Activated CD4-positive, CD25-positive, alpha-beta regulatory T cell treated with anti-CD3 and anti-CD28 coated beads, Interleukin-2, amount 50 U/mL, for 72 hours (primary cell): ENCODE measurements at places on chromosomes 16 and 17.

DNA sequence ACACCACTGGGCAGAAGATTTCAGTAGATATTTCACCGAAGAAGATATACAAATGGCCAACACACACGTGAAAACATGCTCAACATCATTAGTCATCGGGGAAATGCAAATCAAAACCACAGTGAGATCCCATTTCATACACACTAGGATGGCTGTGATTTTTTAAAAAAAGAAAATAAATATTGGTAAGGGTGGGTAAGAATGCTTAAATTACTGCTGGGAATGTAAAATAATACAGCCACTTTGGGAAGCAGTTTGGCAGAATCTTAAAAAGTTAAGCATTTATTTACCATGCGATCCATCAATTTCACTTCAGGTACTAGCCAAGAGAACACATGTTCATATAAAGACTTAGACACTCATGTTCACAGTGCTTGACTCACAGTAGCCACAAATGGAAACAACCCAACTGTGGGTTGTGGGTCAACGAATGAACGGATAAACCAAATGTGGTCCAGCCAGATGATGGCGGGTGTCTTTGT is 6.5 kb upstream of the C16orf74 start:
- no peak for DNase-seq

- no peak for DNase-seq
These were observed 1.8 kb downstream of the UBE2I start for GRCh38 chr16:1311212-1311737.

DNA sequence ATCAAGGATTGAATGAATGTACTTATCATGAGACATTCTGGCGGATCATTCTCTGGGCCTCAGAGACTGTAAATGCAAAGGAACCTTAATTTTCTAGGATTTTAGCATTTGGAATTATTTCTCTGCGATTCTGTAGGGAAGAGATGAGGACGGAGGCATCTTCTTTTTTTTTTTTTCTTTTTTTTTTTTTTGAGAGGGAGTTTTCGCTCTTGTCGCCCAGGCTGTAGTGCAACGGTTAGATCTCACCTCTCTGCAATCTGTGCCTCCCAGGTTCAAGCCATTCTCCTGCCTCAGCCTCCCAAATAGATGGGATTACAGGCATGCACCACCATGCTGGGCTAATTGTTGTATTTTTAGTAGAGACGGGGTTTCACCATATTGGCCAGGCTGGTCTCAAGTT is 2.1 kb downstream of the ITGAL start:
- DNase-seq, result no peak

- no peak for DNase-seq
These were observed 141.1 kb upstream of the HS3ST2 start for GRCh38 chr16:22672830-22673210.

GRCh38 chr16:81216706-81217105 is 21.8 kb upstream of the BCO1 start:
- DNase-seq, result no peak

GRCh38 chr17:68326681-68327080 is 35.4 kb downstream of the ARSG start:
- DNase-seq, result no peak

DNA sequence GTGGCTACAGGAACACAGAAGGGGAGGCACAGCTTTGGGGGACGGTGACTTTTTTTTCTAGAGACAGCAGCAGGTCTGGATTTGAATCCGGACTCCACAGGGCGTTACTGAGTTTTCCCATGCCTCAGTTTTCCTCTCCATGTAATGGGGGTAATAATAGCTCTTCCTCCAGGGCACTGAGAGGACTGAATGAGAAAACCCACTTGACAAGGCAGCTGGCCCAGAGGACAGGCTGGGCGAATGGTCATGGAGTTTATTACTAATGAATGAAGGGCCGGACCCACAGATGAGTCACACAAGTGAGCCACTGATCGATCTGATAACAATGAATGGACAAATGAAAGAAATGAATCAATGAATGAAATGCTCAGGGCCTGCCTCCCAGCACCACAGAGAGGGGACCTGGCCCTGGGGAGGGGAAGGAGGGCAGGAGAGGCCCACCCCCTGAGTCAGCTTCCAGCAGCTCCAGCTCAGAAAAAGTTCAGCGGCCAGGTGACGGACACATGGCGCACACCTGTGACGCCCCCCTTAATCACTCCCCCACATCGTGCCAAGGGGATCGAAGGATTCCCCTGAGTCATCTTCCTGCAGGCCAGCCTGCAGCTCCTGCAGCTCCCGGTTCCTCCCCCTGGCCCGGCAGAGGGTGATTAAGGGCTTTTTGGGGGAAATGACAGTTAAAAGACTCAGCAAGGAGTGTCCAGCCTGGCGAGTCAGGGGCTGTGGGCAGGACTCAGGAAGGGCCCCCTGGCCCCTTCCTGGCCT is 54.3 kb downstream of the SOCS1 start:
- no peak for DNase-seq

DNA sequence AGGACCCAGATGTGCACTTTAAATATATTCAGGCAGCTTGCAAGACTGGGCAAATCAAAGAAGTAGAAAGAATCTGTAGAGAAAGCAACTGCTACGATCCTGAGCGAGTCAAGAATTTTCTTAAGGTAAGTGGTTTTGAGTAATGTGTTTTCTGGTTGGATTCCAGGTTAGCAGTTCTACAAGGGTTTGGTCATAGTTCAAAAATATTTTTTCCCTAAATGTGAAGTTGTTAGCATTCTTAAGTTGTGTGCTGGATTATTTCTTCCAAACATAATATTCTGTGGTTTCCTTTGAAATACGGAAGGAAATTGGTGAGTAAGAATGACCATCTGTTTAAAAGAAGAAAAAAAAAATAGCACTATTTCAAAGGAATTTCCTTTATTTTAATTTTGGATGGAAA is 38.4 kb downstream of the PTRH2 start:
- DNase-seq, result no peak

DNA sequence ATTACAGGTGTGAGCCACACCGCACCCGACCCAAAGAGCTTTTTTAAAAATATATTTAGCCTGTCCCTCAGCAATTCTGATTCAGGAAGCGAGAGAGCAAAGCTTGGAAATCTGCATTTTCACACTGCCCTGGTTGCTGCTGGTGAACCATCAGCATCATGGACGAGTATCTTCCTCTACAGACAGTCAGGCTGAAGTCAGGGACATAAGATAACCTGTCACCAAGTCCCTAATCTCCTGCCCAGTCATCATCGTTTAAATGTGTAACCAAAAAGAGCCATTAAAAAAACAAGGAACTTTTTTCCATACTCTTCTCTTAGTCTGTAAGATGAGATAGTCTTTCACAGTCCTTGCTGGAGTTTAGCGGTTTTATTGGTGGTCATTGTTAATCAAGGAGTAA is 6.7 kb downstream of the PMM2 start:
- DNase-seq, result no peak

- DNase-seq, result no peak
These were observed 520.8 kb downstream of the HAPSTR1 start for GRCh38 chr16:9612267-9612666.

DNA sequence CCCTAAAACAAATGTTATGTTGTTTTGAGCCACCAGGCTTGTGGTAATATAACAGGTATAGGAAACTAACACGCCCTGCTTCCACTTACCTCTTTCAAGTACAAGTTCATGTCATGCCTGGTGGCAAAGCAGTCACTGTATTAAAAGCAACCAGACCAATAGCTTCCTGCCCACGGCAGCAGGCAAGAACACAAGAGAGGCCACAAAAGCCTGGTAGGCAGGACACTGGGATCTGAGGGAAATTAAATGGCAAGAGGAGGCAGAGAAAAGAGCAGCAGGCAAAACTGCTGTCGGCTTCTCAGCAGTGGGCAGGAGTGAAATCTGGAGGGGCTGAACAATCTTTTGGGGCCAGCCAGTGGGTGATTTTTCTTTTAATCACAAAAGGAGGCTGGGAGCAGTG is 2.2 kb downstream of the CYTH1 start:
- peak; percentile 45 for DNase-seq

DNA sequence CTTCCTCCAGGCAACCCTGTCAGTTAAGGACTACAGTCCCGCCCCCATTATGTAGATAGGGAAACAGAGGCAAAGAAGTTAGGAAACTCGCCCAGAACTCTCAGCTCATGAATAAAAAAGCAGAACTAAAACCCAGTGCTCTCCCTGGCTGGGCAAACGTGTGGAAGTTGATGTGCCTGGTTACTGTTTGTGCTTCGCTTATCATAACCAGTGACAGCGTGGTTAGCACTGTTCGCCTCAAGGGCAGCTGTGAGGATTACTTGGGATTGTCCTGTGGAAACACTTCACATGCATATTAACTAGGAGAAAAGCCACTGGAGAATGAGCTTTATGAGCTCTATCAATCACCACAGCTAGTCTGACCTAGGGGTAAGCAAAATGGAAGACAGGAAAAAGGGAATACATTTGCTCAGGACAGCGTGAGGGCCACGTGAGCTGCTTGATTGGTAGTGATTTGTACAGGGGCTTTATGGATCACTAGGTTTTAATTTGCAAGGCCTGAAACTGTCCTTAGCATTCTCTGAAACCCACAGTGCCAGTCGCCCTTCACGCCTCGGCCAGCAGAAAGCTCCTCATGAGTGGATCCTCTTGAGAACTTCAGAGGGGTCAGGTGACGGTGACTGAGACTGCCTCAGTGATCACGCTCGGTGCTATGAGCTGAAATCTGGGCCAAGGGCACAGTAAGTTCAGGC is 19.9 kb downstream of the CYB5D2 start:
- DNase-seq, result no peak

- no peak for DNase-seq
These were observed 3.7 kb downstream of the TMUB2 start for GRCh38 chr17:44190481-44190880.

GRCh38 chr16:58020628-58021521 is 4.7 kb upstream of the MMP15 start:
- DNase-seq, result peak; percentile 56

GRCh38 chr17:3535253-3535995 is 22.2 kb downstream of the TRPV3 start:
- peak; percentile 65 for DNase-seq

- DNase-seq, result no peak
These were observed 6.6 kb downstream of the SLC5A10 start for GRCh38 chr17:18958611-18959010.

DNA sequence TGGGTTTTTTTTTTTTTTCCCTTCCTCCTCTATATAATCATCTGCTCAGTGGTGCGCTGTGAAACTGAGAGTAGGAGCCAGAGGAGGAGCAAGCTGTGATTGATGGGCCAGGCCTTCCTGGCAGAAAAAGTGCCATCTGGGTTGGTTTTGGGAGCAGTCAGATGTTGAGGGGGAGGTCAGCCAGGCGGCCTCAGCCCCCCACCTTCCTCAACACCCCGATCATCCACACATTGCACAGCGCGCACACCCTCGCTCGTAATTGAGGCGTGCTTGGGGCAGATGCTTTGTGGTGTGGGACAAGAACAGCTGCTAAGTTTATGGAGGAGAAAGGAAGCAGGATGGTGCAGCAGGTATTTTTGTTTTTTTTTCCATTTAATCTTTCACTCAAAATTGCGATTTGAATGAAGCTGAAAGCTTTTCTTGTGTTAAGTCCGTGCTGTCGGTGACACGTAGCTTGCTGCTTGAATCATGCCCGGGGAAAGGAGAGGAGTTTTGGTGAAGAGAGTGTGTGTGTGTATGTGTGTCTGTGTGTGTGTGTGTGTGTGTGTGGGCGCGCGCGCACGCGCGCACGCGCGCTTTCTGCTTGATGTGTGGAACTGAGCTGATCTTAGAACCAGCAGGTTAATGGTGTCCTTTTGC is 177.4 kb downstream of the RBFOX1 start:
- DNase-seq, result no peak

DNA sequence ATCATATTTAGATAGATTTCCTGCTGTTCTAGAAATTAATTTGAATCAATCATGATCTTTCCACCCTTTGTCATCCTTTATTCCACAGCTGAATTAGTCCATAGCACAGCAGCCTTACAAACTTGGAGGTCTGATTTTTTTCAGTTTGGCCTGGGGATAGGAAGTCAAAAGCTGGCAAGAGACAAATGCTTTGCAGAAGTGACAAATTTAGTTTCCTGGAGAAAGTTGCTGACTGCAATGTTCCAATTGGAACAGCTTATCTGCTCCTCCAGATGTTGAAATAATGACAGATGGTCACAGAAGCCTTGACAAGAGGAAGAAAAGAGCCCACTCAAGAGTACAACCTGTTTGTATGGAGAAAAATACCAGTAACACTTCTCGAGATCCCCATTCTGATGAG is 1276.1 kb upstream of the CDH8 start:
- no peak for DNase-seq

DNA sequence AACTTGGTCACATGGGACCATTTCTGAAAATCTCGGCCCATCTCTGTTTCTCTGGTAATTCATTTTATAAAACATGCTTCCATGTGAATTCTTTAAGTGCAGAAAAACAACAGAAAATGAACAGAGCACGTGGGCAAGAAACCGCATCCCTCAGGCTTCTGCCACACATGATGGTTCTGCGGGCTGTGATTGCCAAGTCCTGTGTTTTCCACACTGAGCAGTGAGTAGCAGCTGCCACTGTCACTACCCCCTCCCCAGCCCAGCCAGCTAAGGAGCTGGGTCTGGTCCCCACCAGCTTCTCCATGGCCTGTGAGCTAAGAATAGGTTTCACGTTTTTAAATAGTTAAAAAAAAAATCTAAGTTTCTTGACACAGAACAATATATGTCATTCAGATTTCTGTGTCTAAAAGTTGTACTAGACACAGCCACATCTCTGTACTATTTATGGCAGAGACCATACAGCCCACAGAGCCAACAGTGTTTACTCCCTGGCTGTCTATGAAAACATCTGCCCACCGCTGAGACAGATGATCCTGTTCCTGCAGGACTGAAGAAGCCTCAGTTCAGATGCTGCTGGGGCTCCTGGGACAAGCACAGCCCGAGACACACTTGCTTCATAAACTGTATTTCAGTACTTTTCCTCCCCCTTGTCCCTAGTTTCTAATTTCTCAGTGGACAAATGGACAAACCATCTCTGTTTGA is 41.5 kb downstream of the USP22 start:
- no peak for DNase-seq

DNA sequence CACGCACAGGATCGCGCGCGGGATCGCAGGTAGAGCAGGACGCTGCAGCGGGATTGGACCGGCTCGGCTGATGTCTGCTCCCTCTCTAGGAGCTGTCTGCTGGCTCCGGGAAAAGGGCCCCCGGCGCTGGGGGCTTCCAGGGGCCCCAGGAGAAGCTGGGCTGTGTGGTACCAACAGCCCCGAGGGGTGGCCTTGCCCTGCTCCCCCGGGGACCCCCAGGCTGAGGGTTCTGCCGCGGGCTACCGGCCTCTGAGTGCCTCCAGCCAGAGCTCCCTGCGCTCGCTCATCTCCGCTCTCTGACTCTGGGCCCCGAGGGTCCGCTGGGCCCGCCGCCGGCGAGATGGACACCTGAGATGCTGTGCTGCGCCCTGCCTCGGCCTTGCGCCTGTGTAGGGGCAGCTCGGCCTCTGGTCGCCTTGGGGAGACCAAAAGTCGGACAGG is 1.4 kb upstream of the PAQR4 start:
- no peak for DNase-seq

DNA sequence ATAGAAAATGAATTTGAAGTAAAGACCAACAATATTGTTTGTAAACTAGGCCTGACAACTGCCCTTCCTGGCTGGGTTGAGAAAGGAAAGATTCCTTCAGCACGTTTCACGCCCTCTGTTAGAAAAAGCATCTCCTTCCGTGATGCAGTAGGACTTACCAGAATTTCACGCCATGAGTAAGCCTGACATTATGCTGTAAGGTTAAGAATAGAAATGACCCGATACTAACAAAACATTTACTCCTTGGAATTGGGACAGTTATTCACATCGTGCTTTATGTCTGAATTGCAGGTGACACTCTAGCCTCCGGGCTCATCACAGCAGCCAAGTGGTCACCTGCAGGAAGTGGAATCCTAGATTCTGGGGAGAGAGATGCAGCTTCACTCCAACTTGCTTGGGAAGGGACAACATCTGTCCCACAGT is 17.5 kb downstream of the MARCHF10 start:
- DNase-seq, result no peak
